ENCODE measurements at places on chromosomes 5 and 9.

DNA sequence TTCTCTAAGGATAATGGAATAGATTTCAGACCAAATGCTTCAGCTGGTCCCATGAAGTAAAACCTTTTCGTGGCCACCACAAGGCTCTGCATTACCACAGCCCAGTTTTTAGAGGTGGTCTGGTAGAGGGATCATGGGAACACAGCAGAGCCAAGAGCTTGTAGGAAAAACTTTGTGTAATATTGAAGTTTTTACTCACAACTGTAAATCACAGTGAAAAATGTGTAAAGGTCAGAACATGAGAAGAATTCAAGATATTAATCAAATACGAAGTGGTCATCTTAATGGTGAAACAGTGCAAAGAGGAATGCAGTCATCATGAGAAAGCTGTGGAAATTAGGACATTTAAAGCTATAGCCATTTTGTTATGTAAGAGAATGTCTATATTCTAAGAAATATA, 197.5 kb downstream of the NPR3 start:
- DNase-seq, result no peak

DNA sequence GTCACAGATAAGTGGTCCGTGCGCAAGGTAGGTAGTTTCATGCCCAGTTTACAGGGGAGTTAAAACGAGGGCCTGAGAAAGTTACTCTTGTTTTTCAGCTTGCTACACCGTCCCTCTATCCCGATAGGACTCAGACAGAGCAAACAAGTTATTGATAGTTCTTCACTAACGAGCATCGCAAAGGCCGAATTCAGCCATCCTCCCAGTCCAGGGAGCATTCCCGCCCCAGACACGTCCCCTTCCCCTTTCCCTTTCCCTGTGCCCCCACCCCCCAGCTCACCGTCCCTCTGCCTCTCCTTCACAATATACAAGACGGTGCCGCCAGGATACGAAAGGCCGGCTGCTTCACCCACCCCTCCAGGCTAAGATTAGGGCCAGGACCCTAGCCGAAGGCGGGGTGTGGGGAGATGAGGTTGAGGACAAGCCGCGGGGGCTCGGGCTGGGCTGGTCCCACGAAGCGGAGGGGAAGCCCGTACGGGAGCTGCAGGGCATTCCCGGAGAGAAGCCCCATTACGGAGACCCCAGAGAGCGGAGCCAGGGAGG, 599 bp downstream of the KIAA1191 start:
- DNase-seq, result no peak

GRCh38 chr5:85990998-85991397, 626.7 kb upstream of the COX7C start:
- no peak for DNase-seq

- DNase-seq, result no peak
These were observed 719 bp downstream of the ARL14EPL start for GRCh38 chr5:116032991-116033390.

GRCh38 chr5:105639068-105639467, 2031.7 kb downstream of the EFNA5 start:
- DNase-seq, result no peak

DNA sequence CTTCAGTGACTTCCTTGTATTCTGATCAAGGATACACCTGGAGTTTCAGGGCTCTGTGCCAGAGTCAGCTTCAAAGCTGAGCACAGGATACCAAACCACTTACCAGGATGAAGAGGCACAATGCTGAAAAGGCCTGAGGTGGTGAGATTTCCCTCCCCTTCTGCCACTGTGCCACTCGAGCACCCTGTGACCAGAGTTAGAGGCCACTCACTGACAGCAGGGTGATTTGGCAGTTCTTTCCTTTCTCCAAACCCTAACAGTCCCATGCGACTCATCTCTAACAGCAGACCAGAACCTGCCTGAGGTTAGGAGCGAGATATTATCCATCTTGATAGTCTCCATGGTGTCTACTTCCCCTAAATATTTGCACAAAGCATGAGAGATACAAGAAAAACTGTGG, 1.8 kb downstream of the PLGRKT start:
- DNase-seq, result no peak

DNA sequence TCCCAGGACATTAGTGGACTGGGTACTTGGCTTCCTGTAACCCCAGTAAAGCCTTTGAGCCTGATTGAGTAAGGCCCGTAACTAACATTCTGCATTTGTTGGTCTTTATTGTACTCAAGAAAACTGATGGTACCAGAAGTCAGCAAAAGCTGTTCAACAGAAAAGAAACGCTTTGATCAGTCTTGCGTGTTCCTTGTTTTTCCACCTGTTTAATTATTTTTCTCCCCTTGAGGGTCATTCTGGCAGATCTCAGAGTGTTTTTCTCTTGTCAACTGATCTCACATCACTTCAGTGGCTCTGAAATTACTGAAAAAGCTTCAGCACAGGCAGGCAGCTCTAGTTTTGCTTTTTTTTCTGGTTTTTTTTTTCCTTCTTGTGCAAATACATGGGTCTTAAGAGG, 6.1 kb upstream of the TMEM268 start:
- no peak for DNase-seq

DNA sequence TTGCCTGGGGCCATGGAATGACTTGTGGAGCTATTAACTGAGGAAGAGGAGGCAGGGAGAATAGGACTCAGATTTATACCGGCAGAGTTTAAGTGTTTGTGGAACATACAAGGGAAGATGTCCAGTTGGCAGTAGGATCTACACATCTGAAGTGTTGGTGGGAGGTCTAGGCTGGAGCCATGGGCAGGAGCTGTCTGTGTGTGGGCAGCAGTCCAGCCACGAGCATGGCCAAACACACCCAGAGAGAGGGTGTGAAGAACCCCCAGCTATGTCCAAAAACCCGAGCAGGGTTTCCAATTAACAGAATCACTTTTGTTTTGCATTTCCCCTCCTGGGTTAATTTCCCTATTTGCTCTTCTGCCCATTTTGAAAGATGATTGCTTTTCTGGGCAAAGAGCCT, 393.7 kb downstream of the CDK5RAP2 start:
- no peak for DNase-seq

DNA sequence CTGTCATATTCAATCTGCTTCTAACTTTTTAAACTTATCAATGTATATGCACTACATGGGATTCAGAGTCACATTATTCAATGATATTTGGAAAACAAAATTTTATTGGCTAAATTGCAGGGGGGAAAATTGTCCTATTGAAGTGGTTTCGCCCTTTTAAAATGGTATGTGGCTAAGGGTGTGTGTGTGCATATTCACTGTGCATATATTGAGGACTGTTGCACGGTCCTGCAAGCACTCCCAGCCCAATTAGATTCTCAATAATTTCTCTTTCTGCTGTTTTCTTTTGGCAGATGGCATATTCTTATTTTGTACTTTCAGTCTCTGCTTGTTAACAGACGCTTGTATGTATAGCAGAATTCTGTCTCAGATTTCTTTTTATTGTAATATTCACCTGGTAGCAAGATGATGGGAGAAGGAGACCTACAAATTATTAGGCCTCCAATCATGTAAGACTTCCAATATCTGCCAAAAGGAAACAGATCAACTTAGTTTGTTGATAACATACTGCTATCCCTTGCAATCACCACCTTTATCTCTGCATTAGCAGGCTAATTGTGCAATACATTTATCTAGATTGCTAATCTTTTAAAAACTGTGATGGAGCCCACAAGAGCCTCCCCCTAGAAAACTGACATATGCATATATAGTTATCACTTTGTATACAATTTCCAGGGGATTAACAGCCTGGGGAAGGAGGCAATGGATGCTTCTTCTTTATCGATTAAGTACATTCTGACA, 411.5 kb downstream of the PLK2 start:
- no peak for DNase-seq

DNA sequence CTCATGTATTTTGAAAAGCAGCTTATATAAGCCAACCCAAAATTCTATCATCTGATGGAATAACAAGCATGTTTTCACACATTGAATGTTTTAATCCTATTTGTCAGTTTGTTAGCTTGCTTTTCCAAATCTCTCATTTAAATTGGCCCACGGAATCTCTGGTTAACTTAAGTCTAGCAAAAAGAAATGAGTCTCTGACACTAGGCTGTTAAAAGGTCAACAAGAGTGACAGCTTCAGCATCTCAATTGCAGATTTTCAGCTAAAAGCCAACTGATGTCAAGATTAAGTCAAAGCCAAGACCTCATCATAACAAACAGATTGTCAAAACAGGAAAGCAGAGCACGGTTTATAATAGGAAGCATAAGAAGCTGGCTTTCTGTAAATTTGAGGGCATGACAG, 49.4 kb upstream of the CDH9 start:
- DNase-seq, result no peak

DNA sequence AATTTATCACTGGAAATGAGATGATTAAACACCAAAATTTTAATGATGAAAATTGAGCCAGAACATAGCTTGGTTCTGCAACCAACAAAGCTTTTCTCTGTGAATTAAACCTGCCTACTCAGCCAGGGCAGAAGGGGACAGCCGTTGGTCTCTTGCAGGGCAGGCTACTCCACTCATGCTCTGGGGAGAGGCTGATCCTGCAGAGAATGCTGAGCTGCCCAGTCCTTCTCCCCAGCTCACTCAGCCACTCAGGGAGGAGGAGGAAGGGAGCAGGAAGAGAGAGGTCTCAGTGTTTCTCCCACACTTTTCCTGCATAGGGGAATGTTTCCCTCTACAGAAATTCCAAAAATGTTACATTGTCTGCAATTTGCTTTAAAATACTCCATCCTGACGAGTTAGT, 40.4 kb upstream of the HMHB1 start:
- no peak for DNase-seq

DNA sequence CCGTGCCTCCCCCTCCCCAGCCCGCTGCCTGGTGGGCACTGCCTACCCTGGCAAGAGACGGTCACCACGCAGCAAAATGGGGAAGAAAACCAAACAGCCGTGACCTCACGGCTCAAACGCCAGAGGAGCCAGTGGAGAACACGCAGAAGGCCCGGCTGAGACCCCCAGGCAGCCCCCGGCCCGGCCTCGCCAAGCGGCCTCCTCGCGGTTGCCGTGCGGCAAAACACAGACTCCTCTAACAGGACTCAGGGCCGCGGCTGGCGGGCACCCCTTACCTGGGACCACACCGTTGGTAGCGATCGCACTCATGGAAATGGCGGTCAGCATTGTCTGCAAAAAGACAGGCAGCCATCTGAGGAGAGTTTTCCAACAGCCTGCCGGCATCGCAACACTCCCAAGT, 23.8 kb downstream of the SLC12A7 start:
- DNase-seq, result no peak

- no peak for DNase-seq
These were observed 30.0 kb upstream of the GRIA1 start for GRCh38 chr5:153460421-153460820.

DNA sequence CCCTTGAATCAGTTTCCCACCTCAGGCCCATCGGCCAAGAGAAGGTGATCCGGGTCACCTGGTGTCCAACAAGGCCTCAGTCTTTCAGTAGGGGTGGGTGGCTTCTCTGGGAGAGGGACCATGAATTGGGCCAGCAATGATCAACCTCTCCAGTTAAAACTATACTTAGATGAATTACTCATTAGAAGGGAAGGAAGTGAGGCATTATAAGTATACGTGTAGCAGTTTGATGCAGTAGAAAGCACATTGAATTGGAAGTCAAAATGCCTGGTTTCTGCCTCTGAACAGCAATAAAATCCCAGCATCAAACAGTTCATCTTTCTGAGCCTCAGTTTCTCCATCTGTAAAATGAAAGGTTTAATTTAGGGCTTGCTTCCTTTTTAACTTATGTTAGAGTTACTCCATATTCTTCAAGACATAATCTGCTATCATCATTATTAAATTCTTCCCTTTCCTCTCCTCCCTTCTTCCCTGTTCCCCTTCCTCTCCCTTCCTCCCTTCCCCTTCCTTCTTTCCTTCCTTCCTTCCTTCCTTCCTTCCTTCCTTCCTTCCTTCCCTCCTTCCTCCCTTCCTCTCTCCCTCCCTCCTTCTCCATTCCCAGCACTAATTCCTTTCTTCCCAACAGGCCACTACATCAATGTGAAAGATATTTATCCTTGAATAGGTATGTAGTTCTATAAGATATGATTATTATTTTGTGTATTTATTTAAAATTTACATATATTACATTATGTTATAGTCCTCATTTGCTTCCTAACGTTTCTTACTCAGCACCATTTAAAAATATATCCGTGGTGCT, 18.6 kb upstream of the TMEM174 start:
- DNase-seq, result no peak

- no peak for DNase-seq
These were observed 181.8 kb downstream of the ASTN2 start for GRCh38 chr9:117233016-117233415.

GRCh38 chr5:121969660-121970295, 8.0 kb downstream of the SRFBP1 start:
- no peak for DNase-seq

- DNase-seq, result no peak
These were observed 95.4 kb downstream of the TLE4 start for GRCh38 chr9:79667120-79667519.

DNA sequence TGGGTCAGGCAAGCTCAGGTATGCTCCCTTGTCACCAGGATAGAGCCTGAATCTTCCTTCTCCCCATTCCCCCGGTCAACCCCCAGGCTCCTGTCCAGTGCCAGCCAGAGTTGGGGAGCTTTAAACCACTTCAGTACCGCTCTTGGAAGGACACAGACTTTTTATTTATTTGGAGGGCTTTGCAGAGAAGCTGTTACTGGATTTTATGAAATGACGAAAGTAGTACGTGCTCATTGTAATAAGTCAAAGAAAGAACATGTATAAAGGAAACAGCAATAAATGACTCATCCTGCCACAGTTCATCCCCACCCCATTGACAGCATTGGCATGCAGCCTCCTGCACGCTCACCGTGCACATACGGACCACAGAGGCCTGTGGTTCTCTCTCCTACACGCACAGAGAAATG, 230.3 kb downstream of the AUH start:
- peak; percentile 82 for DNase-seq

DNA sequence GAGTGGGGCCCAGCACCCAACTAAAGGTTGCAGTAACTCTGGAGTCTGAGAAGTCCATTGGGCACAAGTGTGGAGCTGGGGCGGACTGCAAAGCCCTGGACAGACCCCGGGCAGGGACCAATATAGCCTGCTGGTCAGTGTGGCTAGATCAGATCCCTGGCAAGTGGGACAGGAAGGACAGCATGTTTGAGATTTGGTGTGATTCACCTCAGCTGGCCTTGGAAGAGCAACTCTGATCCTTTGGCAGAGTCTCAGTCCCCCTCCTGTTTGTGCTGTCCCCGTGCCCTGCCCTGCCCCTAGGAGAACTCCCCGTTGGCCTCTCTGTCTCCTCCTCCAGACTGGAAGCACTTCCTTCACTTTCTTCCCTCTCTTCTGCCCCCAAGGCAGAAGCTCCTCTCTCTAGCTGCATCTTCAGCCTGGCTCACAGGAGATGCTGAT, 255.3 kb downstream of the FSTL4 start:
- DNase-seq, result no peak

DNA sequence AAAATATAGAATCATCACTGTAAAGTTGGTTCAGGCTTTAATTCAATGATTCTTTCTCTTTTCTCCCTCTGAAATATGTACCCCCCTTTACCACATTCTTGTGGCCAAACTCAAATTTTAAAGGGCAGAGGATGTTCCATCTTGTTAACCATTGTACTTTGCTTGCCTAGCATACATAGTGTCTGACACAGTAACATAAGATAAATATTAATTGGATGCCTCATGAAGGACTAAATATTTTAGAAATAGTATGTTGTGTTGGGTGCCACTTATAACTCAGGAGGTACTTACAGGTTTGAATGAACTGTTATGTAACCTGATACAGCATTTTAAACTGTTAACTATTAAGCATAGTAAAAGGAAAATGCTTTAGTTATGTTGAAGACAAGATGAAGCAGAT, 71.5 kb downstream of the NIPBL start:
- DNase-seq, result no peak

- no peak for DNase-seq
These were observed 69.5 kb upstream of the CDH6 start for GRCh38 chr5:31124026-31124425.

GRCh38 chr5:138468966-138469539, 3.8 kb downstream of the EGR1 start:
- no peak for DNase-seq

Data from stimulated activated CD4-positive, alpha-beta T cell treated with anti-CD3 and anti-CD28 coated beads, TNF-alpha, amount 100 ng/mL, for 48 hours (primary cell).